Lower lobe of right lung (tissue), 2 donors: ENCODE measurements at places on chromosomes 13 and 19. TPM values are rescaled to one million over a fixed set of nuclear protein-coding genes. Genes with fewer than 3 reads are reported as not detected.

GRIN2D gene
- 0.95 TPM for total RNA-seq

GRCh38 chr19:9986787-9987281, 23.5 kb downstream of the COL5A3 start:
- peak overlapping the region; percentile 46 for H3K27ac ChIP-seq
- DNase-seq: no peak
- peaks cover 4% of the 10 kb centered on the region for H3K36me3 ChIP-seq
- no peak overlapping the region for H3K4me3 ChIP-seq

NUDT15 gene
- total RNA-seq: 11.6 TPM

EBI3 gene
- 1.7 TPM for total RNA-seq

RABAC1 gene
- 132 TPM for total RNA-seq

- H3K4me3 ChIP-seq: no peak overlapping the region
- H3K4me1 ChIP-seq: peaks cover 4% of the 10 kb centered on the region
- no peaks in the 10 kb centered on the region for H3K36me3 ChIP-seq
These were observed 155.3 kb downstream of the KCNRG start for GRCh38 chr13:50170447-50171037.

SIGLEC10 gene
- 17.4 TPM for total RNA-seq

ZNF497 gene
- total RNA-seq: 2.5 TPM

DNA sequence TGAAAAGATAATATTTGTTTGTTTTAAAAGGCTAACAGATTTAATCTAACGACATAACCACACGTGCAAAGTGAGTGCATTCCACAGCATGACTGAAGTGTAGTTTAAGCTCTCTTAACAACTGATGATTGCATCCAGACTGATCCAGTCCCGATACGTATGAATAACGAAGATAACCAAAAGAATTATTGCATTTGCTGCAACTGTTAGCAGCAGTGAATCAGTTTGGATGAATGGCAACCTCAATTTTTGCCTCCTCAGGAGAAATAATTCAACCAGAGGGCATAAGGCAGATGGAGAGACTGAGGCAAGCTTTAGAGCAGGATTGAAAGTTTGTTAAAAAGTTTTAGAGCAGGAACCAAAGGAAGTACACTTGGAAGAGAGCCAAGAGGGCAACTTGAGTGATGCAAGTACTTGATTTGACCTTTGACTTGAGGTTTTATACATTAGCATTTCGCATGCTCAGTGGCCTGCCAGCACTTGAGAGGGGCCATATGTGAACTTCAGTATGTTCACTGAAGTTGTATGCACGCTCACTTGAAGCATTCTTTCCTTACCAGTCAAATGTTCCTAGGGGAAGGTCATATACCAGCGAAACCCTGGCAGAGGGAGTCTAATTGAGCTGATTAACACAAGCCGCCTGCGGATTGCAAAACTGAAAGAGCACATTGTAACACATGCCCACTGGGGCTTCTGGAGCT, 835.0 kb upstream of the PCDH20 start:
- no peaks in the 10 kb centered on the region for H3K36me3 ChIP-seq
- H3K4me1 ChIP-seq: no peaks in the 10 kb centered on the region
- DNase-seq: no peak
- H3K27me3 ChIP-seq: no peaks in the 10 kb centered on the region
- H3K27ac ChIP-seq: no peak overlapping the region

CAPS gene
- 76.7 TPM for total RNA-seq

GRCh38 chr13:106348075-106348840, 187.2 kb downstream of the EFNB2 start:
- H3K27ac ChIP-seq: no peak overlapping the region
- H3K36me3 ChIP-seq: no peaks in the 10 kb centered on the region
- no peak for DNase-seq
- no peak overlapping the region for H3K4me3 ChIP-seq
- H3K4me1 ChIP-seq: peaks cover 12% of the 10 kb centered on the region

DNA sequence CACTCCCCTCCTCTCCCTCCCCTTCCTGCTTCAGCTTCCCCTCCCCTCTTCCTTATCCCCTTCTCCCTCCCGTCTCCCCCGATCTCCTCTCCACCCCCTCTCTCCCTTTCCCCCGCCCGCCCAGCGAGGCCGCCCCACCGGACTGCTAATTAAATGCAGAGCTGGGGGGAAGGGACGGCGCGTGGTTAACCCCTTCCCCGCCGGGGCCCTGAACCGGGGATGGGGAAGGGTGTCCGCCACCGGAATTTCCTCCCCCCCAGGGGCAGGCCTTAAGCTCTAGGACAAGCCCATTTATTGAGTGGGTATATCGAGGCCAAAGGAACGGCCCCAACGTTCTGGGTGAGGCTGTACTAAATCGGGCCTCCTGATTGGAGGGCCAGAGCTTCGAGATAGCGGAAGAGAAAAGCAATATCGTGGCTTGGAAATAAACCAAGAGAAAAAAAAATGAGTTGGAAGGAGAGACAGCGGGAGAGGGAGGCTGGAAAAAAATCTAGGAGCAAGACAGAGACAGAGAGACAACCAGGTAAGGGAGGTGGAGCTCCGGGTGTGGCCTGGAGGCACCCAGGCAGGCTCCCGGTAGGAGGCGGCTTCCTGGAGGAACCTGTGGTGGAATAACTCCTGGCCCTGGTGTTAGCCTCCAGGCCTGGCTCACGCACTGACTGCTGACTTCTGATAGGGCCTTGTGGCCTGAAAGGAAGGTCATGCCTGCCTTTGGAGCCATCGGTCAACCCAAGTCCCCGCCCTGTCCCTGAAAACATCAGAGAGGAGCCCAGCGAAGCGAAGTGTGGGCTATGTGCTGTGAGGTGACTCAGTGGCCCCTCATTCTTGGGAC, 11.6 kb upstream of the JUND start:
- H3K36me3 ChIP-seq: no peaks in the 10 kb centered on the region
- no peaks in the 10 kb centered on the region for H3K27me3 ChIP-seq
- peak overlapping the region; percentile 80 for H3K4me3 ChIP-seq
- H3K27ac ChIP-seq: peak overlapping the region; percentile 99
- DNase-seq: peak; percentile 89

GRCh38 chr19:51607920-51608562, 22.2 kb downstream of the SIGLEC5 start:
- peak; percentile 90 for DNase-seq
- no peaks in the 10 kb centered on the region for H3K36me3 ChIP-seq
- no peaks in the 10 kb centered on the region for H3K4me1 ChIP-seq
- no peak overlapping the region for H3K4me3 ChIP-seq
- no peaks in the 10 kb centered on the region for H3K27me3 ChIP-seq
- no peak overlapping the region for H3K27ac ChIP-seq

GRCh38 chr13:31436478-31436877, 236.7 kb downstream of the B3GLCT start:
- H3K4me3 ChIP-seq: no peak overlapping the region
- DNase-seq: no peak
- H3K4me1 ChIP-seq: no peaks in the 10 kb centered on the region
- no peaks in the 10 kb centered on the region for H3K27me3 ChIP-seq
- H3K27ac ChIP-seq: no peak overlapping the region
- no peaks in the 10 kb centered on the region for H3K36me3 ChIP-seq

DNA sequence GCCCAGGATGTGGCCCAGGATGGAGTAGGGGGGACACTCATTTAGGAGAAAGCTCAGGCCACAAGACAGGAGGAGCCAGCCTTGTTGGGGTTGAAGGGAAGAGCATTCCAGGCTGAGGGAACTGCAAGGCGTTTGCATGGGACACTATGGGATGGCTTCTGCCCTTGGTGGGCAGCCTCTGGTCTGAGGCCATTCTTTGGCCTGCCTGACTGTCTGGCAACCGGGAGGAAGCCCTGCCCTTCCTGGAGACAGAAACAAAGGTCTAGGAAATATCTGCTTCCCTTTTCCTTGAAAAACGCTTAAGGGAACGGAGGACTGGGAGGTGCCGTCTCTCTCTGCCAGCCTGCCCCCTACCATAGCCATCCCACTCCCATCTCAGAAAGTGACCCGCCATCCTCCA, 2.8 kb upstream of the ICAM1 start:
- H3K4me3 ChIP-seq: no peak overlapping the region
- H3K36me3 ChIP-seq: no peaks in the 10 kb centered on the region
- peak overlapping the region; percentile 96 for H3K27ac ChIP-seq
- H3K4me1 ChIP-seq: peaks cover 58% of the 10 kb centered on the region
- no peaks in the 10 kb centered on the region for H3K27me3 ChIP-seq
